ENCODE measurements at places on chromosomes 11 and 22. TPM values are rescaled to one million over a fixed set of nuclear protein-coding genes. Genes with fewer than 3 reads are reported as not detected.

PHF21B gene
- 0.17 TPM for total RNA-seq

SHANK2 gene
- 1.3 TPM for total RNA-seq

MAP6 gene
- 0.17 TPM for total RNA-seq

TUBGCP6 gene
- total RNA-seq: 23.8 TPM

WNT11 gene
- total RNA-seq: 0.51 TPM

PDGFD gene
- total RNA-seq: 1.3 TPM

FAM180B gene
- total RNA-seq: not detected

TRIM49D2 gene
- total RNA-seq: not detected

SMTNL1 gene
- not detected for total RNA-seq

PAMR1 gene
- total RNA-seq: 159 TPM

GRCh38 chr11:75474240-75474639 lies 41.2 kb upstream of the KLHL35 start:
- H3K36me3 ChIP-seq: no peaks in the 10 kb centered on the region
- H3K4me3 ChIP-seq: no peak overlapping the region
- DNase-seq: peak; percentile 32
- no peaks in the 10 kb centered on the region for H3K27me3 ChIP-seq
- peaks cover 17% of the 10 kb centered on the region for H3K4me1 ChIP-seq

DNA sequence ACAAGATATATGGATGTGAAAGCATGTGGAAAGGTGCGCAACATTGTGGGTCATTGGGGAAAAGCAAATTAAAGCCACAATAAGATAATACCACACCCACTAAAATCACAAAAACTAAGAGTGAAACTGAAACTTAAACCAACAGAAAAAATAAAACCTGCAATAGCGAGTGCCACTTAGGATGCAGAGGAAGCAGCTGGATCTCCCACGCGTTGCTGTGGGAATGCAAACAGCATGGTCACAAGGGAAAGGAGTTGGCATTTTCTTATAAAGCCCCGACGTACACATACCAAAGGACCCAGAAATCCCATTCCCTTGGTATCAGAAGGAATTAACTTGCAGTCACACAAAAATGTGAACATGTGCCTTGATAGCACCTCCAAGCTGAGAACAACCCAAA lies 712.0 kb downstream of the TBC1D22A start:
- no peak overlapping the region for H3K27ac ChIP-seq
- H3K36me3 ChIP-seq: no peaks in the 10 kb centered on the region
- H3K4me3 ChIP-seq: no peak overlapping the region
- no peaks in the 10 kb centered on the region for H3K4me1 ChIP-seq

DNA sequence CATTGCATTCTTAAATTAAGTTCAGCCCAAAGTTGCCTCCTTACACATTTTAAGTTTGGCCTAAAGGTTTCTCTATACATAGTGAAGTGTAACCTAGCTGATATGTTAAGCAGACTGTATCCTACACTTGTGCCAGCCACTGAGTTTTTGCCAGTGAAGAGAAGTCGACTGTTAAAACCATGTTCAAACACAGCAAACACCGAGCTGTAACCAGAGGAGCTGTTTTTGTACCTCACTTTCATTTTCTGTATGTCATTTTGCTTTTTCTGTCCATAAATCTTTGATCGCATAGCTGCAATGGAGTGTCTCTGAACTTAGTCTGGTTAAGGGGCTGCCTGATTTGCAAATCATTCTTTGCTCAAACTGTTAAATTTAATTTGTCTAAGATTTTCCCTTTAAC lies 403.7 kb downstream of the LUZP2 start:
- no peaks in the 10 kb centered on the region for H3K27me3 ChIP-seq
- H3K36me3 ChIP-seq: no peaks in the 10 kb centered on the region
- H3K4me3 ChIP-seq: no peak overlapping the region
- H3K27ac ChIP-seq: no peak overlapping the region

DNA sequence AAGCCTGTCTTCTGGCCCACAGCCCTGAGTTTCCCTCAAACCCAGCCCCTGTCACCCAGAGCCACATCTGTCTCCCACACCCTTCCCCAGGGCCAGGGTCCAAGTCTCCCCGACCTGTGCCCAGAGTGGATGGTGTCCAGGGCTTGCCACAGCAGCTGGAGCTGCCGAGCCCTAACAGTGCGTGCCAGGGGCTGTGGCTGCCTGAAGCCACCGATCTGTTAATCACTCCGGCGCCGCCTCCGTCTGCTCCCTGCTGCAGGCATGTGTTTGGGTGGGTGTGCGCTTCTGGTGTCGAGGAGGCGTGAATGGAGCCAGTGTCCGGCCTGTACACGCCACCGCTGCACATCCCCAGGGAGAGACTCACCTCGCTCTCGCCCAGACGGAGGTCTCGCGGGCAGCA lies 26.1 kb downstream of the SHISAL1 start:
- peaks cover 9% of the 10 kb centered on the region for H3K4me1 ChIP-seq
- H3K27me3 ChIP-seq: no peaks in the 10 kb centered on the region
- DNase-seq: no peak
- no peaks in the 10 kb centered on the region for H3K36me3 ChIP-seq

DNA sequence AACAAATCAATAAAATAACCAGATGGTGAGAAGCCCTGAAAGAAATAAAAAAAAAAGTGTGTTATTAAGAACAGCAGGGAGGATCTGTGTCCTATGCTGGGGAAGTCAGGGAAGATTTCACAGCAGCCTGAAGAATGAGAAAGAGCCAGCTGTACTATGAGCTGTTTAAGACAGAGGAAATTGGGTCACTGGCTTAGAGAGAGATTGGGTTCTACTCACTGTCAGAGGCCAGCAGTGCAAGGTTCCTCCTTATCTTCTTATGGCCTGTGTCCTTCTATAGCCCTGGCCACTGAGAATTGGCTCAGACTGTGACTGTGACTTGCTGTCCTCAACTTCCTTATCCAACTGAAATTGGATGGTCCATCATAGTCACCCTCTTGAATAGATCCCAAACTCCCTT lies 54.8 kb upstream of the FDX1 start:
- no peaks in the 10 kb centered on the region for H3K27me3 ChIP-seq
- no peak overlapping the region for H3K4me3 ChIP-seq
- no peak for DNase-seq
- no peaks in the 10 kb centered on the region for H3K36me3 ChIP-seq

DNA sequence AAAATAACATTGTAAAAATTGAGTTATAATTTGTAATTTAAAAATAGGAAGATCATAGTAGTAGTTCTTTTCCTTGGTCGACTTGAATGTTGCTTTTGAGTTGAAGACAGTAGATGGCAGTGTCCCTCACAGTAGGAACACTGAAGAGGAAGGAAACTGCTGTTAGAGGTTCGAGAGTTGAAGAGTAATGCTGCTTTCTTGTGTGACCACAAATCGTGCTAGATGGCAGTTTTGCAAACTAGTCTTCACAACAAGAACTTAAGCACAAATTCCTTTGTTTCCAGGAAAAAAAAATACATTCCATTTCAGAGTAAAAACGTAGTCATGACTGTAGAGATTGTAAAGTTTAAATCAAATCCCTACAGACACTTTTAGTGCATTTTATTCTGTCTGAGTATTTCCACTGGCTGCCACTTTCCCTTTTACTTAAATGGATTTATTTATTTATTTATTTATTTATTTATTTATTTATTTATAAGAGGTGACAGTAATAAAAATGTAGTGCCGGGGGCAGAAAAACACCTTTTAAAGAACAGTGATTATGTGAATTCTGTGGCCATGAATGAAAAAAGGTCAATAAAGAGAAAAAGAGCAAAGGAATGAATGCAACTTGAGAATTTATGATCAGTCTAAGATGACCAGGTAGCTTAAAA lies 54.6 kb downstream of the SPECC1L start:
- no peak overlapping the region for H3K4me3 ChIP-seq
- no peaks in the 10 kb centered on the region for H3K27me3 ChIP-seq
- no peaks in the 10 kb centered on the region for H3K4me1 ChIP-seq
- peak; percentile 85 for DNase-seq

- no peaks in the 10 kb centered on the region for H3K36me3 ChIP-seq
- H3K4me1 ChIP-seq: no peaks in the 10 kb centered on the region
- no peak overlapping the region for H3K27ac ChIP-seq
- H3K27me3 ChIP-seq: no peaks in the 10 kb centered on the region
Measured at GRCh38 chr11:111469200-111469599, 43.0 kb downstream of the BTG4 start.

GRCh38 chr11:122478986-122479385 lies 176.5 kb upstream of the UBASH3B start:
- DNase-seq: no peak
- H3K27me3 ChIP-seq: peaks cover 3% of the 10 kb centered on the region
- H3K4me1 ChIP-seq: no peaks in the 10 kb centered on the region
- no peak overlapping the region for H3K27ac ChIP-seq

- no peaks in the 10 kb centered on the region for H3K27me3 ChIP-seq
- no peak for DNase-seq
- H3K27ac ChIP-seq: no peak within 1 kb of the TSS
- H3K4me1 ChIP-seq: no peaks in the 10 kb centered on the region
- H3K4me3 ChIP-seq: no peak within 1 kb of the TSS
Measured at GRCh38 chr11:5226732-5227310, at the start of gene HBB. Gene HBB (minus strand): TSS chr11:5227071. CDS start chr11:5227021, 50 bp downstream.

GRCh38 chr11:91041626-91042025 lies 818.8 kb upstream of the CHORDC1 start:
- H3K36me3 ChIP-seq: no peaks in the 10 kb centered on the region
- no peak overlapping the region for H3K27ac ChIP-seq
- no peaks in the 10 kb centered on the region for H3K4me1 ChIP-seq
- H3K4me3 ChIP-seq: no peak overlapping the region
- no peak for DNase-seq

GRCh38 chr11:69294571-69295078 lies 670 bp downstream of the MYEOV start:
- H3K4me3 ChIP-seq: no peak overlapping the region
- peaks cover 30% of the 10 kb centered on the region for H3K4me1 ChIP-seq
- H3K27ac ChIP-seq: no peak overlapping the region
- H3K27me3 ChIP-seq: no peaks in the 10 kb centered on the region
- no peaks in the 10 kb centered on the region for H3K36me3 ChIP-seq
- DNase-seq: no peak

GRCh38 chr22:42439821-42440674 lies 7.8 kb upstream of the NFAM1 start:
- H3K4me3 ChIP-seq: no peak overlapping the region
- H3K27ac ChIP-seq: no peak overlapping the region
- H3K4me1 ChIP-seq: peaks cover 11% of the 10 kb centered on the region
- no peaks in the 10 kb centered on the region for H3K36me3 ChIP-seq
- peak; percentile 41 for DNase-seq

DNA sequence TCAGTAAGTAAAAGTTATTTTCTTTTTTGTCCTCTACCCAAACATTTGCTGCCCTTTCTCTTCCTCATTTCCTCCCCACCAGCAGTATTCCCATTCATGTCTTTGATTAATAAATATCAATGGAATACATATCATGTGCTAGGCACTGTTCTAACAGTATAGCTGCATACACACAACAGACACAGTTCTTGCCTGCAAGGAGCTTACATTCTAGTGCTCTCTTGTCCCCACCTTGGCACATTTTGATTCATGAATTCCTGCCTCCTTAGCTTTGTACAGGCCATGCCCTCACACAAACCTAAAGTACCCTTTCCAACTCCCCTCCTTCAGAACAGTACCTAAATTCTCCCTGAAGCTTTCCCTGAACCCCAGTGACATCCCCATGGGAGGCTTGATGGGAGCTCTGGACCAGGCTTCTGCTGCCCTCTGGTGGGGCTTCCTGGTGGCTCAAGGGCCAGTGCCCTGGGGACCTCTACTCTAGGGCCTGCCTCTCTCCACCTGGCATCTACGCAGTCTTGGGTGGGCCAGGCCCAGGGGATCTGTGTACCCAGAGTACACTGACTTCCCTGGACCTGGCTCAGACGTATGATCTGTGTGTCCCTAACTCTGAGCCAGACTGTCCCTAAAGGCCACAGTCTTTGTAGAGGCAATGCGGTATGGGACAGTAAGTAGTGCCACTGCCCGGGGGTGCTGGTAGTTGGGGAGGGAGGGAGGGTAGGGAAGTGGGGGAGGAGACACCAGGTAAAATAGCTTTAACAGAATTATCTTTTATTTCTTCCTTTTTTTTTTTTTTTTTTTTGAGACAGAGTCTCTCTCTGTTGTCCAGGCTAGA lies 14.1 kb downstream of the RPS13 start:
- H3K36me3 ChIP-seq: no peaks in the 10 kb centered on the region
- DNase-seq: peak; percentile 54
- H3K27ac ChIP-seq: no peak overlapping the region
- no peak overlapping the region for H3K4me3 ChIP-seq
- H3K4me1 ChIP-seq: no peaks in the 10 kb centered on the region

DNA sequence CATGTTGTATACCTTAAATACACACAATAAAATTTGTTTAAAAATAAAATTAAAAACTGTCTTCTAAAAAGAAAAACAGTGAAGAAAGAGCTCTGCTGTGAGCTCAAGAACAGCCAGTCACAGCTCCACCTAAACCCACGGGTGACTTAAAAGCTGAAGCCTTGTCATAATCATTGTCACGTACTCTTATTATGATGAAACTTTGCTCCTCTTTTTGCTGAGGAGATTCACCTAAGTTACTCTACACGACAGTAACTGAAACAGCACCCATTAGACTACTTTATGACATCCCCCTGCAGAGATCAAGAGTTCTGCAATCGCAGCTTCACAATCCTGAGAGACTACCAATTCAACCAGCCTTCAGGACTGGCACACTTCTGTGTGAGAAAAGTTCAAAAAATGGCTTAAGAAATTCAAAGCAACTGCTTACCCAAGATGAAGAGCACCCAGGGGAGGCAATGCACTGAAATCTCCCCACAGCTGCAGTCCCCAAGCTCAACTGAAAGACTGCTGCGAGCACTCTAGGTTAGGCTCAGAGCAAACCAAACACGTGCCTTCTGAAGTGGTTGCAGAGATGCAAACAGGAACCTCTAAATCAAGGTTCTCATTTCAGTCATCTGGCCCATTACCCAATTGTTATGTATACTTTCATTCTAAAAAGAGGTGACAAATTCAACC lies at the start of gene JAML:
TSS of gene JAML (minus strand) at position 501 of the 678 bp plus-strand sequence. CDS start 10,145 bp downstream, outside the sequence.
- no peak within 1 kb of the TSS for H3K27ac ChIP-seq
- H3K27me3 ChIP-seq: no peaks in the 10 kb centered on the region
- H3K4me3 ChIP-seq: no peak within 1 kb of the TSS
- H3K36me3 ChIP-seq: no peaks in the 10 kb centered on the region

DNA sequence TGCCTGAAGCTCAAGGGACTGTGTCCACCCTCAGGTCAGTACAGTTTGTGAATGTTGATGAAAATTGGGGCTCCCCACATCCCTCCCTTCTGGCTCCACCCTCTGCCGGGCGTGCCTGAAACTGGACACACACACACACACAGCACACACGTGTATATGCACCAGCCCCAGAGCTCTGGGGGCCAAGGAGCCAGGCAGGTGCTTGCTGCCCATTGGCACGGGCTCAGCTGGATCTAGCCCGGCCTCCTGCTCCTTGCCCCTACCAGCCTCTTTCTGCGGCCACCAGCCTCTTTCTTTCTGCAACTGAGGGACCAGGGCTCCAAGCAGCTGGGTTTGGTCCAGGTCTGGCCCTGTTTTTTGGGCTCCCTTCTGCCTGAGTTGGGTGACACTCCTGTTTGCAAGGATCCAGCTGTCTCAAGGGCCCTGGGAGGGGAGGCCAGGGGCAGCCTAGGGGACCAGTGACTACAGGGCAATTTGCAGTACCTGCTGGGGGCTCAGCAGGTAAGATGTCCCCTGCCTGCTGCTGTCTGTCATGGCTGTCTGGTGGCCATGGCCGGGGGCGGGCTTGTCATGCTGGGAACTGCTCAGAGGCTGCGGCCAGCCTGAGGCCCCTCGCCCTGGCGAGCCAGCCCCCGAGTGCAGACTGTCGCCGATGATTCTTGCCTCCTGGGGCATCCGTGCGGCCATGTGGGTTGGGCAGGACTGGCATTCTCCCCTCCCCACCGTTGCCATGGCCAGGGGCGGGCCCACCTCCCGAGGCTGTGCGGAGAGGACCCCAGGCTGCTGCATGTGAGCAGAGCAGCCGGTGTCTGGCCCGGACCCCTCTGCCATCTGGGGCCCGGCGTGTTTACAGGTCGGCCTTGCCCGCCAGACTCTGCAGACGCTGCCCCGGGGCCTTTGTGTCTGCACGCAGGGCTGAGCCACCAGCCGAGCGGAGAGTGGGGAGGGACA lies 51.5 kb upstream of the PPARA start:
- no peaks in the 10 kb centered on the region for H3K27me3 ChIP-seq
- peaks cover 32% of the 10 kb centered on the region for H3K4me1 ChIP-seq
- H3K4me3 ChIP-seq: no peak overlapping the region
- no peak for DNase-seq
